ENCODE measurements at places on chromosomes 12 and 14. TPM values are rescaled to one million over a fixed set of nuclear protein-coding genes. Genes with fewer than 3 reads are reported as not detected.

DNA sequence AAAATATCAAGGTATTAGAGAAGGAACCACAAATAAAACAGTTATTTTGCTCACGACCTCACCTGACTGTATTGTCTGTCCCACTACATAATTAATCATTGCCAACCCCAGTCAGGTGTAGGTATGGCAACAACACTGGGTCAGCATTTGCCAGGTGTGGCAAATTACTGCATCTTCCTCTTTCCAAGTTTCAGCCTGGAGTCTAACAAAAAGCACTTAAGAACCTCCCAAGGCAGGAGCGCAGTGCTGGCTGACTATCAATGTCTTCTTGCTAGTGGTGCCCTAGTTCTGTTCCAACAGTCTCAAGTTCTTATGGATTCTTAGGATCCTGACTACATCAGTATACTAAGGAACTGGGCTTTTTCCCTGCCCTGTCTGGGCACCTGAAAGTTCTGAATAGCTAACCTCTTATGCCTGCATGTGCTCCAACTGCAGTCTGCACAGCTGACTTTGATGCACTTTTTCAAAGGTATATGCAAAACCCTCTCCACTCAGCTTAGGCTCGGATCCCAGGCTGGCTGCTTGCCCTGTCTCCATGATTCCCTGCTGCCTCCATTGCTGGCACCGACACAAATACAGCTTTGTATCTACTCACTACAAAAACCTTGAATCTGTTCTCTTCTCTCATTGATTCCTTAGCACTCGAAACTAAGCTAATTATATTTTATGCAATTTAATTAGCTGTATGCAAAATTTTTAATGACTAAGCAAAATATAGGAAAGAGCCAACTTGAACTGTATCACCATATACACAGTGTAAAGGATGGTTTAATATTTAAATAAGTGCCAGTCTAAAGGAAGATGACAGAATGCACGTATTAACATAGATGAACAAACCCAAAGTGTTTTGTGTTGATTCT lies 113.3 kb downstream of the PRKD1 start:
- DNase-seq, result no peak

- DNase-seq, result no peak
Observed at GRCh38 chr12:28216016-28216415, 25.8 kb downstream of the CCDC91 start.

GRCh38 chr12:75592086-75592485 lies 80.7 kb upstream of the KRR1 start:
- DNase-seq, result no peak

GRCh38 chr14:35215110-35215813 lies 76.9 kb upstream of the PSMA6 start:
- peak; percentile 28 for DNase-seq

DNA sequence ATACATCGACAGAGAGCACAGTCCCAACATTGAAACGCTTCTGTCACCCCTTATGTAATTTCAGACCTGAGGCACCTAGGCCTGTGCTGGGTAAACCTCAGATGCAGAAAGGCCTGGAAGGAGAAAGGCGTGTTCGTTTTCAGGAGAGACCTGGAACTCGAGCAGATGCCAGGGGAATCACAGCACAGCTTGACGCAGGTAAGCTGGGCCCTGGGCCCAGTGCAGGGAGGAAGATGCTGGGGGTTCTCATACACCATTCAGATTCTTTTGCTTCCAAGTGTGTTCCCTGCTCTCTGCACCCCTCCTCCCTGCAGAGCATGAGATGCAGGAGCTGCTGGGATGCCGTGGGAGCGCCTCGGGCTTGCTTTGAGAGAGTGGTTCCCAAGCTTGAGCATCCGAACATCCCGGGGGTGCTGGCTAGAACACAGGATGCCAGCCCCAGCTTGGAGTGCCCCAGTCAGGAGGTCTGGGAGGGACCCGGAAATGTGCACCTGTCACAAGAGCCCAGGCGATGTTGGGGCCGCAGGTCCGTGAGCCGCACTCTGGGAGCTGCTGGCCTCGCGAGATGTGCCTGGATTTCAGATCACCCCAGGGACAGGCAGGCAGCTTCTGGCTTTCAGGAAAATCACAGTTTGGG lies 35.9 kb downstream of the FZD10 start:
- DNase-seq, result no peak

DNA sequence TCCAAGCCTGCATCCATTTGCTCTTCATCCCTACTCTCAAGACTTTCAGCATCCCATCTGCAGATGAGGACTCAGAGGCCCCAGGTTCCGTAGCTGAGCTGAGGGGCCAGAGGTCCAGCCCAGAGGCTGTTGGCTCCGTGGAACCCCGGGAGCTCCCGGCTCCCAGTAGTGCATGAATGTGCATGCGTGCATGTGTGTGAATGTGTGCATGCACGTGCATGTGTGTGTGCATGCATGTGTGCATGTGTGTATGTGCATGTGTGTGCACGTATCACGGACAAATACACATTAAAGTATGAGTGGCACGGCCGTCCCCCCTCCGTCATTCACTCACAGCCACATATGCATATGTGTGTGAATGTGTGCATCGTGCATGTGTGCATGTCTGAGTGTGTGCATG lies 149.9 kb downstream of the KIF26A start:
- DNase-seq, result peak; percentile 1

The BDKRB1 gene
- total RNA-seq, result 2.3 TPM

- DNase-seq, result no peak
Observed at GRCh38 chr14:99182548-99183250, 89.3 kb downstream of the BCL11B start.

DNA sequence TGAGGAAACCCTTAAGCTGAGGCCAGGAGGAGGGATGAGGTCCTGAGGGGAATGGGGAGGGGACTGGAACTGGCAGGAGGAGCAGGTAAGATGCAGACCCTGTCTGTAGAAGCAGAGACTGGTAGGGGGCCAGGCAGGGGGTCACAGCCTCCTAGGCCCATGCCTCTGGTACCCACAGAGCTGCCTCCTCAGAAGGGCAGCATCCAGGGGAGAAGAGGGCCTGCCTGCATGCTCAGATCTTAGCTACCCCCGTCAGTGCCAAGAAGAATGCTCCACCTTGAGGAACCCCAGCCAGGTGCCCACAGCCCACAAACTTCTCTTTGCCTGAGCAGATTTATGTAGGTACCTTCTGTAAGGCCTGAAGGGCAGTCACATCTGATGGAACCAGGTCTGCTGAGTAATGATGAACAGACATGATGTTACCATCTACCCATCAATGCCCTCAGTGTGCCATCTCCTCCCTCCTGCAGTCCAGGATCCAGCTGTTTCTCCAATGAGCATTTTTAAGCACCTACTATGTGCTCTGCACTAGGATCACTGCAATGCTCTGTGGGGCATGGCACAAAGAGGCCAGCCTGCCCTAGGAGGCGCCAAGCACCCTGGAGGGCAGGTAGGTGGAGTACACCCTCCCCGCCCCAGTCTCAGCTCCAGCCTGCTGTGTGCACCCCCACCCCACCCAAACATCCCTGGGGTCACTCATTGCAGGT lies 24.8 kb upstream of the ZFP36L1 start:
- no peak for DNase-seq

GRCh38 chr12:121089031-121089812 lies 43.5 kb upstream of the P2RX7 start:
- peak; percentile 47 for DNase-seq

DNA sequence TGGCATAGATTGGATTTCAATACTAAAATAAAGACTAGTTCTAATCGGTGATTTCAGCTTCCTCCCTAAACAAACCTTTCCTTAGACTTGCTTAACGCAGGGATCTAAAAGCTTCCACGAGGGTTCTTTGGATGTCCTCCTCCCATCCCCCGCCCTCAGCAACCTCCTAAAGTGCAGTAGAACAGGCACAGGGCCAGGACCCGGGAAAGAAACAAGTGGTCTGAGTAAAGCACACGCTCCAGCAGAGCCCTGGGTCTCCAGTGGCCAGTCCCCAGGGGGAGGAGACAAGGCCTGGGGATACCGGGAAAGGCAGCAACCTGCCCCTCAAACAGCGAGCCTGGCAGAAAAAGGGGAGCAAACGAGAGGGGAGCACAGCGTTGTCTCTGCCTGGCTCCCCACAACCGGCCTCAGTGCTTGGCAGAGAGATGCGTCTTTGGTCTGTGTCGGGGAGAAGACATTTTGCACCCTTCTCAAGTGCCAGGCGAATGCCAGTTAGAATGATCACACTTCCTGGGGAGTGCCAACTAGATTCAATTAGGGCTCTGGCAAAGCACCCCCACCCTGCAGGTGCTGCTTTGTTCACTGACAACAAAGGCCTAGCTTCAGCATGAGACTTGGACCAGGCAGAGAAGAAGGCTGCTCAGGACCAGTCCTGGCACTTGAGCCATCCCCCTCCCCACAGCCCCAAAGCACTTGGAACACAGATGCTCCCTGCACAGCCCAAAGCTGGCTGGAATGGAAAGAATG lies 17.1 kb upstream of the SLC6A12 start:
- no peak for DNase-seq

GRCh38 chr12:20963762-20964161 lies 153.3 kb downstream of the SLCO1B3 start:
- DNase-seq, result no peak

DNA sequence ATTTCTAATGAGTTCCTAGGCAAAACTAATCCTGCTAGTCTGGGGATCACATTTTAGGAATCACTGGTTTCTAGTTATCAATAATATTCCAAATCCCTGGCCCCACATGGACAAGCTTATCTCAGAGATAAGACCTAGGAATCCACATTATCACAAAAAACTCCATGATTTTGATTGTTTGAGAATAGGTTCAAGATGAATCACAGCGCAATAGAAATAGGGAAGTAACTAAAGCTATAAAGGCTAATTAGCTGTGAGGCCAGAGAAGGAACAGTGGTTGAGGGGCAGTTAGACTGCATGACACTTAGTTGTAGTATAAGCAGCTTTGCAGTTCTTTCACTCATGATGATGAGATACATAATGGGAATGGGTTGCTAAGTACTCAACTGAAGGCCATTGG lies 13.1 kb upstream of the ATP5F1B start:
- DNase-seq, result no peak

The MED13L gene
- 49.1 TPM for total RNA-seq

DNA sequence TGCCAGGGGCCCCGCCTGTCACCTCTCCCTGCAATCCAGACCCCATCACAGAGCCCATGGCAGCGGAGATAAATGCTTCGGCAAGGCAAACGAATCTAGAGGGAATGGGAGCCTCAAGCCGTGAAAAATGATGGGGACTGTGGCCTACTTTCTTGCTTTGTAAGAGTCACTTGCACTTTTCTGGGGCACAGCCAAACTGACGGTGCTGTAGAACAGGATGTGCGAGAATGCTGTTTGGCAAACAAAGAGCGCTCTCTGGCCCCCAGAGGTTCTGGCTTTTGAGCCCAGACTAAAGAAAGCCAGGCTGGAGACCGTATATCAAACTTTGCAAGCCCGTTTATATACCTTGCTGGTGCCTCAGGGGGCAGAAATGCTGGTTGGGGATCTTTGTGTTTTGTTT lies 108.7 kb downstream of the CACNA1C start:
- no peak for DNase-seq

The CDC42BPB gene
- total RNA-seq, result 43.4 TPM

The BTBD7 gene
- 23.4 TPM for total RNA-seq

GRCh38 chr14:63848890-63849289 lies 3.9 kb upstream of the SYNE2 start:
- no peak for DNase-seq

DNA sequence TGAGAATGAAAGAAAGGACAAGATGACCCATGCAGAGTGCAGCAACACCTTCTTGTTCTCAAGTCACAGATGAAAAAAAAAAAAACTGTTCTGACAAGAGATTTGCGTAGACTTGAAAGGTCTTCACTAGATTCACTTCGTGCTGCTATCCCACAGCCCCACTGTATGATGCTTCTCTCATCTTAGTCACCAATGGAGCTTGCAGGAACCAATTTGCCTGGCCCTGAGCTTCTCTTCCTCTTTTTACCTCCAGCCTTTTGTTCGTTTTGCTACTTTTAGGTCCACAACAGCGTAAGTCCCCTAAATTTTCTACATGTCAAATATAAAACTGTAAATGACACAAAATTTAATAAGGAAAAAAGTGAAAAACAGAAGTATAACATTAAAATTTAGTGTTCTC lies 107.9 kb upstream of the NAP1L1 start:
- DNase-seq, result no peak

DNA sequence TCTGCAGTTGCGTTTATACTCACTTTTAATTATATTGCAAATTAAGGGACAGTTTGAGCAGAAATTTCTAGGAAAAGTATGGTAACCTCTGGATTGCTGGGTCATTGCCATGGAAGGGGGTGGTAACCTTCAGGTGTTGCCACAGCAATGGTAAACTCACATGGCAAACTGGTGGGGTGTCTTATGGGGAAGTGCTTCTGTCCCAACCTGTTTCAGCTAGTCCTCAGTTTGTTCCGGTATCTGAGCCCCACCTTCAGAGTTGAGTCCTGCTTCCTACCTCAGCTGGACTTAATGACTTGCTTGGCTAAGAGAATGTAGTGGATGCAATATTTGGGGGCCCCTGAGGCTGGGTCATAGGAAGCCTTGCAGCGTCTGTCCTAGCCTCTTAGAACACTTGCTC lies 7.3 kb upstream of the CLMN start:
- DNase-seq, result no peak

The TMPRSS12 gene
- not detected for total RNA-seq

The NGB gene
- total RNA-seq, result not detected

The CDCA3 gene
- total RNA-seq, result 104 TPM

The SELPLG gene
- 0.15 TPM for total RNA-seq

GRCh38 chr12:116882742-116883141 lies 1.5 kb upstream of the HRK start:
- DNase-seq, result peak; percentile 34

The FGF6 gene
- not detected for total RNA-seq

DNA sequence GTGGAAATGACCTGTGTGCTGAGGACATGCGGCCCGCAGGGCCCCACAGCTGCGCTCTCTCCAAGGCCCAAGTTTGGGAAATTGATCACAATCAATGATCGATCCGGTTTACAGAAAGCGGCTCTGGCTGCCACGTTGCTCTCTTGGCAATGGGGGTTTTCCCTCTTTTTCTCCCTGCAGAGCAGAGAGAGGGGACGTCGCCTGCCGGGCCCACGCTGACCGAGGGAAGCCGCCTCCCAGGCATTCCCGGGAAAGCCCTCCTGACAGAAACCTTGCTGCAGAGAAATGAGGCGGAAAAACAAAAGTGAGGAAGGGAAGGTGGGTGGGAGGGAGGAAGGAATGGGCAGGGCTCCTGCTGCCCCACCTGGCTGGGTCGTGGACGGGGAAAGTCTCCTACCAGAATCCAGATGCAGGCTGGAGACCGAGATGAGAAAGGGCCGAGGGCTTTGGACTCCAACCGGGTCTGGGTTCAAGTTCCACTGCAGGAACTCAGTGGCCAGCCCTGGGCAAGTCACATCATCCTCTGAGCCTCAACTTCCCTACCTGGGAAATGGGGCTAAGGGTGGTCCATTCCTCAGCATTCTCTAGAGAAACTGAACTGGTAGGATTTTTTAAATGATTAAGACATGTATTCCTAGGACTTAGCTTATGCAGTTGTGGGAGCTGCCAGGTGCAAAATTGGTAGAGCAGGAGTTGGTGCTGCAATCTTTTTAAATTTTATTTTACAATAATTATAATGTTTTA lies 75.5 kb downstream of the PHETA1 start:
- no peak for DNase-seq

- DNase-seq, result peak; percentile 98
Observed at GRCh38 chr14:95515080-95515489, 1.4 kb downstream of the SYNE3 start.
